Ecto neural progenitor cell (in vitro differentiated cells): ENCODE measurements at places on chromosomes 2 and 18.
A peak's percentile ranks its signal among the peaks of the same experiment; 100 is the strongest.

GRCh38 chr18:35703043-35703688, 121.6 kb downstream of the GALNT1 start:
- DNase-seq, result no peak

DNA sequence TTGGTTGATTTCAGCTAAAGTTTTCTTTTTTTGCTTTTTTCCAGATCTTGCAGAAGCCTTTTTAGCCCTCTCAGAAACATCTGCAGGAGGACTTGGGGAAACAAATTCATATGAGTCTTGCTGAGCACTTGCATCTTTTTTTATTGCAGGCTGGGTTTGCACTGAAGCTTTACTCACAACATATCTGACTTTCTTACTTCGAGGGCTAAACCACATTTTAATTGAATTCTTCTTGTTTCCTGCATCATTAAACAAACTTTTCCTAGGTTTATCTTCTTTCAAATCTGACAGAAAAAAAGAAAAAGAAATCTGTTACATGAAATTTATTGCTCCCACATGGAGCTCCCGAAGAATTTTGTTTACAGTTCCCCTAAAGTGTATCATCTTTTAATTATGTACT, 28.3 kb downstream of the BARD1 start:
- no peak for DNase-seq

GRCh38 chr2:30433541-30434299, 13.3 kb upstream of the LCLAT1 start:
- DNase-seq, result no peak

- peak; percentile 62 for DNase-seq
These were observed at the start of gene THSD7B for GRCh38 chr2:136765256-136766072. THSD7B (plus strand) TSS chr2:136765545; CDS start chr2:136882179, 116,634 bp downstream.

GRCh38 chr18:56009411-56009810, 421.4 kb upstream of the TCF4 start:
- DNase-seq, result no peak

DNA sequence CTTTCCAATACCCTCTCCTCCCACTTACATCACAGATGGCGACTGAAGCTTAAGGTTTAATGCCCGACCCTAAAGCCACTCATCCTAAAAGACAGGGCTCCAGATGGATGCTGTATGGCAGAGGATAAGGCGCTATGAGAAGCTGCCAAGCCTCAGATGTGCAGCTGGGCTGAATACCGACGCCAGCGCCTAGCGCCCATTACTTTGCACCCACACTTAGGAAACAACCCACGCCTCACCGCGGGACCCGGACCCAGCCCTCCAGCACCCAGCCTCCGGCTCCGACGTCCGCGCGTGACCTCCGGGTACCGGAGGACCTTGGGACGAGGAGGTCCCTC, 335 bp downstream of the TRAK2 start:
- no peak for DNase-seq

DNA sequence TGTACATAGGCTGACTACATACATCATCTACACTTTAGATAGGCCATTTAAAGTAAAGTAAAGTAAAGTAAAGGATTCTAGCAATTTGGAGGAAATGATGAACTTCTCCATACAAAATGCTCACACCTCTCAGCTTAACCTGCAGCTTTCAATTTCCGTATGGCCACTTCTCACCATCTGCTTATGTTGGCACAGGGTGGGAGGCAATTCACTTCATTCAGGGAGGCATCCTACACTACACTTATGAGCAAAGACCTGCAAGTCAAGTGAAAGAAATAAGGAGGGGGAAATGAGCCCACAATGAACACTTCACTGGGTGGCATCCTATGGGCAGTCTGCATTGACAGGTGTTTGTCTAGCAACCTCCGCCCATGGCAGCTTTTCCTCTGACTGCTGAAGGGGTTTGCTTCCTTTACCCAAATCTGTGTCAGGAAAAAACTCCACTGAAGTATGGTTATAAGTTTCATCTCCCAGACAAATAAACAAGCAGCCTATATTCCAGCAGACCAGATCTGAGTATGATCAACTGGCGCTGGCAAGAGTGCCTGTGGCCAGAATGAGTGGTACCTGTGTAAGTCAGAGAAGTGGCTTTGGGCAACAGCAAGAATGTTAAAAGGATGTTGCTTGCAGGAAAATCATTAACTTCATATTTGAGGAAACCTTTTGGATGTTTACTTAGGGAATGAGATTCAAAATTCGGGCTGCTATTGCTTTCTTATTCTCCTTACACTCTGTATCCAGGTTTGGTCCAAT, 449.1 kb downstream of the TGIF1 start:
- no peak for DNase-seq

GRCh38 chr18:71431689-71432088, 1112.5 kb downstream of the CBLN2 start:
- DNase-seq, result no peak

- DNase-seq, result no peak
These were observed 70.6 kb downstream of the DAW1 start for GRCh38 chr2:227942021-227942420.

DNA sequence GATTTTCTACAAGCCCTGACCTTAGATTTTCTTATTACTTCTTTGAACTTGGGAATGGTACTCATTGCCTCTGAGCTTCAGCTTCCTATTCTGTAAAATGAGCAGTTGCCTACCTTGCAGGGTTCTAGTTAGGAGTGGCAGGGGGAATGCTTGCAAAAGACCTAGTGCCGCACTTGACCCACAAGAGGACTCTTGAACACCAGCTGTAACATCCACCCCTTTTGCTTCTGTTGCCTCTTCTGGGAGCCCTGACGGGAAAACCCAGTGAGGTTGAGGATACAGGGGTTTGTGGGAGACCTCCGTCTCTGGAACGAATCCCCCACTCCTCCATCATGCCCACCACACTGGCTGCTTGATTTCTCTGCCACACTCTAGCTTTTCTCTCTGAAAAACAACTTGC, 27.1 kb upstream of the LBH start:
- no peak for DNase-seq

- DNase-seq, result no peak
These were observed 1271.7 kb upstream of the SLC39A10 start for GRCh38 chr2:194385376-194385775.
